ENCODE measurements at places on chromosomes 12 and 14.
A peak's percentile ranks its signal among the peaks of the same experiment; 100 is the strongest.

- peaks cover 28% of the 10 kb centered on the region for H3K4me1 ChIP-seq
- H3K27me3 ChIP-seq: no peaks in the 10 kb centered on the region
- peak overlapping the region; percentile 67 for H3K27ac ChIP-seq
Measured at GRCh38 chr12:12533238-12533829, 29.3 kb downstream of the DUSP16 start.

GRCh38 chr12:75323663-75324062 lies 6.5 kb downstream of the CAPS2 start:
- no peak for DNase-seq
- H3K27ac ChIP-seq: no peak overlapping the region
- no peak overlapping the region for H3K4me3 ChIP-seq
- no peaks in the 10 kb centered on the region for H3K27me3 ChIP-seq
- H3K4me1 ChIP-seq: no peaks in the 10 kb centered on the region

- no peaks in the 10 kb centered on the region for H3K27me3 ChIP-seq
- peaks cover 4% of the 10 kb centered on the region for H3K4me1 ChIP-seq
- H3K27ac ChIP-seq: no peak overlapping the region
- H3K4me3 ChIP-seq: no peak overlapping the region
- H3K36me3 ChIP-seq: no peaks in the 10 kb centered on the region
Measured at GRCh38 chr12:52327830-52328500, 6.8 kb upstream of the KRT83 start.

DNA sequence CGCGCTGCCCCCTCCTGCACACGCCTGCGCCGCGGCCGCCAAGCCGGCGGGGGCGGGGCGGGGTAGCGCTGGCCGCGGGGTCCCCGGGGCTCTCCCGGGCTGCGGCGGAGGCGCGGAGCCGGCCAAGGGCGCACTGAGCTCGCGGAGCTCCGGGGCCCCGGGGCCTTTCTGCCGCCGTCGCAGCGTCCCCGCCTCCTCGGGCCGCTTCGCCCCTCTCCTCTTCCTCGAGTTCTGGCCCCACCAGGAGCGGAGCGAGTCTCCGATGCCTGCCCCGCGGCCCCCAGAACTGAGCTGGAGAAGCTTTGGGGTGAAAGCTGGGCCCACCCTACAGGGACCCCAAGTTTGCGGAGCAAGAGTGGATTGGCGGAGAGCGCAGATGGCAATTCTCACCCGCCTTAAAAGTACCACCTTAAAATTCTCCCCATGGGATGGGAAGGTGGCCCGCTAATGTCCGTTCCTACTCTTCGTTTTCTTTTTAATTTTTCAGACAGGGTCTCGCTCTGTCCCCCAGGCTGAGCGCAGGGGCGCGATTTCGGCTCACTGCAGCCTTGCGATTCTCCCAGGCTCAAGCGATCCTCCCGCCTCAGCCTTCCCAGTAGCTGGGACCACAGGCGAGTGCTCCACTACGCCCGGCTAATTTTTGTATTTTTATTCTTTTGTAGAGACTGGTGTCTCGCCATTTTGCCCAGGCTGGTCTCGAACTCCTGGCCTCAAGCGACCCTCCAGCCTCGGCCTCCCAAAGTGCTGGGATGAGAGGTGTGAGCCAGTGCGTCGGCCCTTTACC lies 129.6 kb downstream of the NDUFA12 start:
- DNase-seq: peak; percentile 57
- peak overlapping the region; percentile 82 for H3K27ac ChIP-seq
- peaks cover 46% of the 10 kb centered on the region for H3K4me1 ChIP-seq
- no peaks in the 10 kb centered on the region for H3K36me3 ChIP-seq

- no peak for DNase-seq
- no peaks in the 10 kb centered on the region for H3K27me3 ChIP-seq
- peaks cover 62% of the 10 kb centered on the region for H3K36me3 ChIP-seq
- no peak overlapping the region for H3K4me3 ChIP-seq
- H3K27ac ChIP-seq: no peak overlapping the region
- no peaks in the 10 kb centered on the region for H3K4me1 ChIP-seq
Measured at GRCh38 chr12:50727466-50727865, 36.4 kb upstream of the ATF1 start.

GRCh38 chr14:52663850-52664249 lies 31.5 kb downstream of the ERO1A start:
- DNase-seq: no peak
- no peaks in the 10 kb centered on the region for H3K27me3 ChIP-seq
